GM23338 (cell line): ENCODE measurements at places on chromosomes 4 and X.

DNA sequence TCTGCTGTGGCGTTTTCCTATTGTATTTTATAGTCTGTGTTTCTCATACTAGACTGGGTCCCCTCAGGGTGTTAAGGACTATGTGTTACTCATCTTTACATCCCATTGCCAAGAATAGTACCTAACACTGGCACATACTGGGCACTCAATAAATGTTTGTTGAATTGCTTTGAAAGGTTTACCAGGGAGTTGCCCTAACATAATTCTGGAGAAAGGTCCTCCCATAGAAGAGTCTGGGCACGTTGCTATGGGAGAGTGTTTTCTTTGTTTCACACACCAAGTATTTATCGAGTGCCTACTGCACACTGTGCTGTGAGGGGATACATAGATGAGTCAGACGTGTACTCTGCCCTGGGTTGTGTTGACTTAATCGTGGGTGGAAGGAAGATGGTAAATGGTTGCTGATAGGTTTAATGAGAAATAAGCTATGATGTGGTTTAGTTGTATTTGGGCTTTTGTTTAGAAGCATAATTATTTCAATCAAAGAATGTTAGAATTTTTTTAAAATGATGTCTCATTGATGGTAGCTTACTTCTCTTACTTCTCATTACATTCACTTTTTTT is 42.9 kb downstream of the AFF1 start:
- no peak for DNase-seq

GRCh38 chr4:188032583-188032982 is 37.0 kb downstream of the ZFP42 start:
- DNase-seq = peak; percentile 84

GRCh38 chr4:911871-912490 is 20.1 kb downstream of the GAK start:
- no peak for DNase-seq

DNA sequence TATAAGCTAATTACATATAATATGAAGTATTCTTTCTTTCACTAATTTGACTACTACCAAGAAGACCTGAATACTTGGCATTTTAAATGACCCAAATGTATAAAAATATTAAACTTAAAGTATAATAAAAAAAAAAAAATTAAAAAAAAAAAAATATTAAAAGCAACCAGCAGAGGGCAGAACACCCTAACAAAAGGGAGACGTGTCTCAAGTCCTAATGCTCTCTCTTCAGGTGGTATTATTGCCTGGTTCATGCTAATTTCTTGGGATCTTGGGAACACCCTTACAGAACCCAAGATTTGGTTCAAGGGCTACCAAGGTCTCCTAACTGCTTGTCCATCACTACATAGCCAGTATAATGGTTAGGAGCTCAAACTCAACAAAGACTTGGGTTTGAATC is 754.8 kb downstream of the RAB28 start:
- peak; percentile 47 for DNase-seq

DNA sequence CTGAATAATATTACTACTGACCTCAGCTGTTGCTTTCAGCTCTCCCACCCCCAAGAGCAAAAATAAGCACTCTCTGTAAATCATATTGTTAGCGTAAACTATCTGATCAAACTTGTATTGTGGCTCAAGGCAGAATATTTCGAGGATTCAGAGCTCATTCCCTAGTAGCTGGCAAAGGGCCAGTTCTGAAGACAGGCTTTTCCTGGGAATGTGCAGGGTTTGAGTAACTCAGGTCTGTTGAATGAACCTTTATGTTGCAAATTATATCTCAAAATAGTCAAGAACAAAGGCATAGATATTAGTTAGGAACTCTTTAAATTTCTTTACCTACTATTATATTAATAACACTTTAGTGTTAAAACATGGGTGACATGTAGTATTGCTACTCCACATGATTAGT is 454.9 kb downstream of the CCSER1 start:
- peak; percentile 30 for DNase-seq

DNA sequence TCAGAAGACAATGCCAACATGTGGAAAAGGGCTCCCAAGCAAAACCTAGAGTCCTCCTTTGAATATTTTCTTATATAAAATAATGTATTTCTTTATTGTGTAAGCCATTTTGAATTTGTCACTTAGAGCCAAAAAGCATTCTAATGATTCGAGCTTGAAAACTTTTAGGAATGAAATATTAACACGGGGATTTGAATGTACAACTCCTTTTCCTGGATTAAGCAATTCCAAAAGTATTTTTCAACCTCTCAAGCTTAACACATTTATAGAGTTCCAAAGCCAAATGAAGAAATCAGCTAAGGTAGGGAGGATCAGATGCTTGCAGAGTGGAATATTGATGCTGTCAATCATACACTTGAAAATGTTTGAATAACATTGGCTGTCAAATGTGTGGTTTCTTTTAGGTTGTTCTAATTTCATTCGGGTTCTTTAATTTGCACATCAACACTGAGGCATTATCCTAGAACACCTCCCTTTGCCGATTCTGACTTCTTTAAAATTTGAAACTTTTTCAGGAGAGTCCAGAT is 67.2 kb upstream of the ETNPPL start:
- DNase-seq = no peak

DNA sequence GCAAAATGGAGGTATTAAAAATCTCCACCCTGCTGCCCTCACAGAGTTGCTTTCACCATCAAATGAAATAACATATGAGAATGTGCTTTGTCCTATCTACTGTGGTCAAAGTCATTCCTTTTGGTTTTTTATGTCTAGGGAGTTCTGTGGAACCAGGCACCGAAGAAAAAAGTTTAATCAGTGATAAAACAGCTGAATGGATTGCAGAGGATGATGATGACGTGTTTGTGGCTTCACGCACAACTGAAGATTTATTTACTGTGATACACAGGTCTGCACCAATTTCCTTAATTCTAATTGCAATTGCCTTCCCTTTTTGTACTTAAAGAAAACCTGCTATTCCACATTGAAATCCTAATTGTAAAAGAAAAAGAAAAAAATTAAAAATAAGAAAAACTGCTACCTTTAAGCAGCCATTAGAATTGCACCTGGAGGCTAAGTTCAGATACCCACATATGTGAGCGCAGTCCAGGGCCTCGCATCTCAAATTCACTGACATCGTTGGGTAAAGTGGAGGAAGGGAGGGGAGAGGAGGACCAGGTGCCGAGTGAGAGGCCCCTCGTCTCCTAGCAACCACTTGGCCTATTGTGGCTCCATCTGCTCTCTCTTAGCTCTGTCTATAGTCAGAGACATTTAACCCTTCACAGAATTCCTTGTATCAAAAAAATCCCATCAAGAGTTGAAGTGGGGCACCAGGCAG is 10.5 kb upstream of the RTL5 start:
- DNase-seq = peak; percentile 16

- DNase-seq = no peak
Observed at GRCh38 chrX:22950269-22951266, 49.2 kb upstream of the DDX53 start.

DNA sequence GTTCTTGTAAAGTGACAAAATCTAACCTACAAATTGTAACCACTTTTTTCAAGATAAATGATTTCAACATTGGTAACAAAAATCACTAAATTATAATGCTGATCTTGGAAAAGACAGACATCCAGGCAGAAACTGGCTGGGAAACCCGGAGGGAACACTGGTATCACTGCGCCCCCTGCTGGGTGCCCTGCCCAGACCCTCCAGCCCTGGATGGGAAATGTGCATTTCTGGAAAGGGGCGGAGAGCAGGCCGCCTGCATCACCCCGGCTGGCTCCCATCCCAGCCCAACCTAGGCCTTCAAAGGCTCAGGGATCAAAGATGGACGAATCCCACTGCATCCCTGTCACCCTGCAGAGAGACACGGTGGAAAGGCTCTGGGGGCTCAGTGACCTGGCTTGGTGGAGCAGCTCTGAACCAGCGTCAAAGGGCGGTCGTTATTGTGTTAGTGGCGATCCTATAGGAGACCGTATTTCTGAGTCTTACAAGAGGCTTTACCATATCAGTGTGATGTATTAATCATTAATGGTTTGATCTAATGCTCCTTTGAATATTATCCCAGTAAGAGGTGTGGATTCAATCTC is 37.3 kb downstream of the ACOX3 start:
- DNase-seq = peak; percentile 90

DNA sequence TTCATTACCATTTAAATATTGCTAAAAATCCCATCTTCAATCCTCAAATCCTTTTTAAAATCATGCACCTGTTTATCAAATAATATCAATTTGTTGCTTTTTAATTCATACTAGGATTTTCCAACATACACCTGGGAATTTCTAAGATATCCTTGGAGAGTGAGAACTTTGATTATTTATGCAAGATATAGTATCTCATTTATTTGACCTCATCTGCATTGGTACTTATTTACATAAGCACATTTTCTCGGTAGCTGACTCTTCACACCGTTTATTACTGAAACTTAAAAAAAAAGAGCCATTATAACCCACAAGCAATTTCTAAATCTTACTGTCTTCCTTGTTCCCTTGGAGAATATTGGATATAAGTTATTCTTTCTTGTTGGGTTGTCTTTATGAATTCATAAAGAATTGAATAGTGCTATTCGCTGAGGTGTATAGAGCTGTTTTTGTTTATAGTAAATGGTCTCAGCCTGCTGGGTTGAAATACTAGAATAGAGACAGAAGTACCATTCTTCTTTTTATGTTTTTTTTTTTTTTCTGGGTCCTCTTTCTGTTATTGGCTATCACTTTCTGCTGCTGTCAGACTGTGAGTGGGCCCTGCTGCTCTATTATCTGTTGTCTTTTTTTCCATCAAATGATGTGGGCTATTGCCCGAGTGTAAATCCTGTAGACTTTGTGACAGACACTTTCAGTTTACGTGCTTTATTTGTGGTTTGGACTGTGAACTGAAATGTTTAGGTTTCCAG is 2.9 kb downstream of the UGT8 start:
- DNase-seq = no peak

- peak; percentile 34 for DNase-seq
Observed at GRCh38 chr4:24244663-24245490, 339.5 kb downstream of the DHX15 start.

- peak; percentile 13 for DNase-seq
Observed at GRCh38 chrX:38898261-38898660, 97.0 kb downstream of the MID1IP1 start.

DNA sequence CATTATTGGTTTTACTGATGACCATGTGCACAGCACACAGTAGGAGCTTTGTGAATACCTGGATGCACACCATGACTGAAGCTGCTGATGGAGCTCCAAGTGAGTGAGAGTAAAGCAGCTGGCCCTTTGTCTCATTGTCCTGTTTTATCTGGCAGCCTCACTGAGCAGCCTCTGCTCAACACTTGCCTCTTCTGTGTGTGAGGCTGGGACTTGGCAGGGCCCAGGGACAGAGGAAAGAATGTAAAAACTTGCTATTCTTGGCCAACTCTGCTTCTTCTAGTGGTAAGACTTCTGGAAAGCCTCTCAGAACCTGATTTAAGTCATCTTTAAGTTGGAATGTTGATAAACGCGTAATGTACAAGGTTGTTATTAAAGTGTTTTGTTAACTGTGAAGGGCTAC is 61.4 kb downstream of the BEX1 start:
- DNase-seq = no peak

DNA sequence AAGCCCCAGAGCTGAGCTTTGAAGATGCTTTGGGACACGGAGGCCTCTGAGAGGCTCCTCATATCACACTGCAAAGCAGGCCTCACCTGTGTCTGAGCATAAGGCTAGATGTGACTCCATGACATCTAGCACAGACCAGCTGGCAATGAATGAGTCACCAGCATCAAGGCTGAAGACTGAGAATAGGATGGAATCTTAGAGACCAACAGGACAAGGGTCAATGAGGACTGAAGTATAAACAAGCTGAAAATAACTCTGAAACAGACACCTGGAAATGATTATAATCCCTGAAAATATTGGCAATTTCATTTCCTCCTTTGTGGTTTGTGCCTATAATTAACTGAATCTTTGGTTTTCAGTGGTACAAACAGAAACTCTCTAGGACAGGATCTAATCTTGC is 87.1 kb upstream of the PRPS1 start:
- DNase-seq = no peak
